Peyer's patch (tissue), 4 donors: ENCODE measurements at places on chromosomes 6 and 20. TPM values are rescaled to one million over a fixed set of nuclear protein-coding genes. Genes with fewer than 3 reads are reported as not detected.

DNA sequence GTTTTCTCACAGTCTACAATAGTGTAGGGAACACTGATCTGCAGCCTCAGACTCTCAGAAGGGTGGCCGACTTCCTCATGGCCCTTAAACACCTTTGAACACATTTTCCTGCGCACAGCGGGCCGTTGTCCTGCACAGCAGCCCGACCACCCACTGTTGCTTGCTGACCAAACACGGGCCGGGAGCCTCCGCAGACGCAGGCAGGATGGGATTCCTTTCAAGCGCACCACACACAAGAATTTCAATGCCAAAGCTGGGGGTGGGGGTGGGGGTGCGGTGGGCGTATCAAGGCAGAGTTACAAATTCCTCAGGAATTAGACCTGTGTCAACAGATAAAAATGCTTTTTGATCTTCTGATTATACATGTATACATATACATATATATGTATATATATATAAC is 74.5 kb downstream of the HUS1B start:
- DNase-seq, result no peak
- no peak overlapping the region for H3K4me3 ChIP-seq
- no peaks in the 10 kb centered on the region for H3K27me3 ChIP-seq
- no peaks in the 10 kb centered on the region for H3K4me1 ChIP-seq

GRCh38 chr20:1328680-1329330 is at the start of gene SDCBP2:
Gene SDCBP2 (minus strand): TSS chr20:1329139. CDS start chr20:1320416, 8,723 bp downstream.
- H3K4me1 ChIP-seq, result peaks cover 5% of the 10 kb centered on the region
- no peaks in the 10 kb centered on the region for H3K36me3 ChIP-seq
- peak; percentile 13 for DNase-seq
- peak within 1 kb of the TSS; percentile 75 for H3K4me3 ChIP-seq
- no peaks in the 10 kb centered on the region for H3K27me3 ChIP-seq

Gene BPIFB2
- not detected for total RNA-seq

GRCh38 chr20:4916971-4917881 is 84.1 kb downstream of the SLC23A2 start:
- no peak overlapping the region for H3K4me3 ChIP-seq
- H3K27me3 ChIP-seq, result no peaks in the 10 kb centered on the region
- no peak overlapping the region for H3K27ac ChIP-seq
- DNase-seq, result no peak

Gene FOXO3
- total RNA-seq, result 61.1 TPM

GRCh38 chr6:75893058-75893775 is 144.2 kb downstream of the MYO6 start:
- no peak for DNase-seq
- H3K27ac ChIP-seq, result no peak overlapping the region
- no peak overlapping the region for H3K4me3 ChIP-seq
- H3K4me1 ChIP-seq, result no peaks in the 10 kb centered on the region

DNA sequence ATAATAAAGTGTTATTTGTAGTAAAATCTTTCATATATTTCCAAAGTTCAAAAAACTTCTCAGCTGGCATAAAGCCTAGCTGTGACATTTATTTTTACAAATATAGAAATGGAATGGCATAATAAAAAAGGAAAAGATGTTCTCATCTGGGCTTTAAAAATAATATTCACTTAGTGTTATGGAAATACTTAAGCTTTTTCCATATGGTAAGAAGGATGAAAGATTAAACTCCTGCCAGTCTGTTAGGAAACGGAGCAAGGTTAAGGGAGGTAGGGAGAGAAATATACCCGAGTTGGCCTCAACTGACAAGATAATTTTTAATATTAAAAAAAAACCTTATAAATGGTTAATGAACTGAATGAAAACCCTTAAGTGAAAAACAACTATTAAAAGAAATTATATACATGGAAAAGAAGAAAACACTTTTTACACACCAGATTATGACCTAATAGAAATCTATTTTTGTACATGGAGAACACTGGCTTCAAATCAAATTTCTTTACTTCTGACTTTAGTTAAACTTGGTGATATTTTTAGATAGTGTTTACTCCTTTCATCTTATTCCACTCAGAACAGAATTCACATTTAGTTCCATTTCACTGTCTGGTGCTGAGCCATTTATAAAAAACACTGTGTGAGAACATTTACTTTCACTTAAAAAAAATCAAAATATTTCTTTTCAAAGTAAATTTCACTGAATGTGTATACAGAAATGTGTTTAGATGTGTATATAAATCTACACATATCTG is 137.0 kb downstream of the DST start:
- no peak overlapping the region for H3K27ac ChIP-seq
- no peaks in the 10 kb centered on the region for H3K4me1 ChIP-seq
- no peak for DNase-seq
- no peak overlapping the region for H3K4me3 ChIP-seq
- peaks cover 67% of the 10 kb centered on the region for H3K36me3 ChIP-seq

DNA sequence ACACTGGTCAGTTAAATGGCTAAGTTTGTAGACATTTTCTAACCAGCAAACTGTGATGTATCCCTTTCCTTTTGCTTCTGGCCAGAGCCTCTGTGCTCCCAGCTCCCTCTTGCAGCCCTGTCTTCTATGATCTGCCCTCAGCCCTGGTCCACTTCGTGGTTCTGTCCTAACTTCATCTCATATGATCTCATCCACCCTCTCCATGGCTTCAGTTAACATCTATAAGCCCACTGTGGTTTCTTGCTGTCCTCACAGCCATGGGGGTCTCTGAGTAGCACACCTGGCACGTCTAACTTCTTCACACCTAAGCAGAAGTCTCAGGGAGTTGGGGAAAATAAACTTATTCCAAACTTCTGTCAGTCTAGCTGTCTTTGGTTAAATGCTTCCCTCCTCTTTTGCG is 81.8 kb downstream of the IRF4 start:
- H3K4me3 ChIP-seq, result no peak overlapping the region
- H3K36me3 ChIP-seq, result no peaks in the 10 kb centered on the region

GRCh38 chr6:107697682-107698081 is 126.4 kb downstream of the SCML4 start:
- no peaks in the 10 kb centered on the region for H3K27me3 ChIP-seq
- H3K36me3 ChIP-seq, result no peaks in the 10 kb centered on the region
- DNase-seq, result no peak
- H3K4me1 ChIP-seq, result no peaks in the 10 kb centered on the region
- no peak overlapping the region for H3K27ac ChIP-seq

Gene GRM1
- not detected for total RNA-seq

DNA sequence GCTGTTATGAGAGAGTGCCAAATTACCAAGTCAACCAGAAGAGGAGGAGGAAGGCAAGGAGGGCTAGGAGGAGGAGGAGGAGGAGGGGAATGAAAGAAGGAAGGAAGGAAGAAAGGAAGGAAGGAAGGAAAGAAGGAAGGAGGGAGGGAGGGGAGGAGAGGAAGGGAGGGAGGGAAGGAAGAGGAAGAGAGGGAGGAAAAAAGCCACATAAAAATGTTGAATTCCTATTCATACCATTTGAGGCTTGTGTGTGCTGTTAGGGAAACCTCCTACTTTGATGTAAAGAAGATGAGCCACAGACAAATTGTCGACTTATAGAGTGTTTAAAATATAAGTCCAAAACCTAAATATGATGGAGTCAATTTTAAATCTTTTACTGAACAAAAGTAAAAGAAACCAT is 65.3 kb upstream of the MYLIP start:
- no peaks in the 10 kb centered on the region for H3K4me1 ChIP-seq
- DNase-seq, result no peak
- no peaks in the 10 kb centered on the region for H3K36me3 ChIP-seq
- H3K4me3 ChIP-seq, result no peak overlapping the region

Gene NR2E1
- total RNA-seq, result not detected

- DNase-seq, result no peak
- H3K4me3 ChIP-seq, result no peak overlapping the region
- no peaks in the 10 kb centered on the region for H3K27me3 ChIP-seq
- H3K36me3 ChIP-seq, result no peaks in the 10 kb centered on the region
These were observed 443.8 kb downstream of the BCKDHB start for GRCh38 chr6:80550281-80550680.

GRCh38 chr6:140437619-140438345 is 1063.3 kb upstream of the CITED2 start:
- no peak overlapping the region for H3K4me3 ChIP-seq
- H3K4me1 ChIP-seq, result no peaks in the 10 kb centered on the region
- no peaks in the 10 kb centered on the region for H3K27me3 ChIP-seq
- no peak for DNase-seq
- H3K27ac ChIP-seq, result no peak overlapping the region

DNA sequence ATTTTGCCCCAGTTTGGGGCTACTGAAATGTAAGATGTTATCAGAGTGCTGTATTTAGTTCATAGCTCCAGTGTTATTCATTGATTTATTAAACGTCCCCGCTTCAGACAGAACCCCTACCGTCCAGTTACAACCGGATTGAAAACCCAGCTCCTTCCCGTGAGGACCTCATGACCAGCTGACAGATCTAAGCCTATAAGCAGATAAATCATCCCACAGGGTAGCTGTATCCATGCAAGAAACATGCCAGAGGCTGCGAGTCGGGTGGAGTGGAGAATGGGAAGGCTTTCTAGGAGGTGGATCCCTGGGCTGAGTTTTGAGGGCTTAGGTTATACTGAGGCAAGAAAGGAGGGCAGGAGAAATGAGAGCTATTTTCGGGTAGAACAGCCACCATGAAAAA is 260.0 kb downstream of the ARID1B start:
- H3K36me3 ChIP-seq, result no peaks in the 10 kb centered on the region
- no peaks in the 10 kb centered on the region for H3K27me3 ChIP-seq
- H3K4me3 ChIP-seq, result no peak overlapping the region
- no peak overlapping the region for H3K27ac ChIP-seq
- peaks cover 3% of the 10 kb centered on the region for H3K4me1 ChIP-seq
- no peak for DNase-seq

GRCh38 chr20:16011056-16011455 is 562.2 kb downstream of the KIF16B start:
- H3K4me1 ChIP-seq, result no peaks in the 10 kb centered on the region
- H3K27me3 ChIP-seq, result no peaks in the 10 kb centered on the region
- H3K27ac ChIP-seq, result no peak overlapping the region
- H3K4me3 ChIP-seq, result no peak overlapping the region
- no peaks in the 10 kb centered on the region for H3K36me3 ChIP-seq

- no peak for DNase-seq
- H3K4me1 ChIP-seq, result no peaks in the 10 kb centered on the region
- H3K27me3 ChIP-seq, result no peaks in the 10 kb centered on the region
- H3K36me3 ChIP-seq, result no peaks in the 10 kb centered on the region
These were observed 644 bp downstream of the RBL1 start for GRCh38 chr20:37095108-37095598.

Gene RWDD1
- total RNA-seq, result 22.3 TPM

Gene ANGPT4
- not detected for total RNA-seq

Gene TULP4
- total RNA-seq, result 205 TPM

DNA sequence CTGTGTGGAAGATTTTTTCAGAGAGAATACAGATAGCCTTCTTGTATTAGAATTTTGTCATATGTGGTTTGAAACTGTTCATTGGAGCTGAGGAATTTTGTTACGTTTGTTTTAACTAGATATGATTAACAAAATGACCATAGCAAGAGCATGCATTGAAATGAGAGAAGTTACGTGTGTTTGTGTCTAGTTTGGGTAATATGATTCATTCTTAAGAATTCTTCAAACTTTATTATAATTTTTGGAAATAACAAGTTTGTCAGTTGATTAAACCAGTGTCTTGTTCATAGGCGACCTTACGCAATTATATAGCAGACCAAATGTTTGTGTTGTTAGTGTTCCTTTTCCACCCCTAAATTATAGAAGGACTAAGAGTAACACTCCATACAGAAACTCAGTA is 5.5 kb downstream of the GMNN start:
- H3K4me3 ChIP-seq, result no peak overlapping the region
- no peaks in the 10 kb centered on the region for H3K36me3 ChIP-seq
- H3K27ac ChIP-seq, result no peak overlapping the region
- DNase-seq, result no peak
- H3K4me1 ChIP-seq, result peaks cover 3% of the 10 kb centered on the region
- H3K27me3 ChIP-seq, result no peaks in the 10 kb centered on the region

Gene TRIM40
- total RNA-seq, result 12.7 TPM

- peaks cover 5% of the 10 kb centered on the region for H3K27me3 ChIP-seq
- peak overlapping the region; percentile 68 for H3K4me3 ChIP-seq
- no peaks in the 10 kb centered on the region for H3K4me1 ChIP-seq
- peak overlapping the region; percentile 81 for H3K27ac ChIP-seq
These were observed 4.2 kb downstream of the PRSS16 start for GRCh38 chr6:27251606-27252251.

DNA sequence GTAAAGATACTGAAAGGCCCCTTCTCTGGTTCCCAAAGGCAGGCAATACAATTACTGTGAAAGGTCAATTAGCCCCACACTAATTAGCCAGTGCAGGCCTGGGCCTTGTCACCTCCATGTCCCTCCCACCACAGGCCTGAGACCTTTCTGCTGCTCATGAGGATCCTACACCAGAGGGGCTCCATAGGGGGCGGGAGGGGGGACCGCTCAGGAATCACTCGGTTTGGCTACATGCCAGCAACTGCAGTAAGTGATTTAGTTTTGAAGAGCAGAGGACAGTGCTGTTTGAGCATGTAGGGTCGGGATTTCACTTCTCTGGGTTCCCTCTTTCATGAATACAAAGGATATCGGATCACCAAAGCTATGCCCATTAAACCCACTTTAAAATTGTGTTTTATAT is 455.6 kb downstream of the PRKN start:
- no peaks in the 10 kb centered on the region for H3K27me3 ChIP-seq
- H3K4me3 ChIP-seq, result no peak overlapping the region
- no peaks in the 10 kb centered on the region for H3K4me1 ChIP-seq
- no peak overlapping the region for H3K27ac ChIP-seq
- DNase-seq, result no peak

DNA sequence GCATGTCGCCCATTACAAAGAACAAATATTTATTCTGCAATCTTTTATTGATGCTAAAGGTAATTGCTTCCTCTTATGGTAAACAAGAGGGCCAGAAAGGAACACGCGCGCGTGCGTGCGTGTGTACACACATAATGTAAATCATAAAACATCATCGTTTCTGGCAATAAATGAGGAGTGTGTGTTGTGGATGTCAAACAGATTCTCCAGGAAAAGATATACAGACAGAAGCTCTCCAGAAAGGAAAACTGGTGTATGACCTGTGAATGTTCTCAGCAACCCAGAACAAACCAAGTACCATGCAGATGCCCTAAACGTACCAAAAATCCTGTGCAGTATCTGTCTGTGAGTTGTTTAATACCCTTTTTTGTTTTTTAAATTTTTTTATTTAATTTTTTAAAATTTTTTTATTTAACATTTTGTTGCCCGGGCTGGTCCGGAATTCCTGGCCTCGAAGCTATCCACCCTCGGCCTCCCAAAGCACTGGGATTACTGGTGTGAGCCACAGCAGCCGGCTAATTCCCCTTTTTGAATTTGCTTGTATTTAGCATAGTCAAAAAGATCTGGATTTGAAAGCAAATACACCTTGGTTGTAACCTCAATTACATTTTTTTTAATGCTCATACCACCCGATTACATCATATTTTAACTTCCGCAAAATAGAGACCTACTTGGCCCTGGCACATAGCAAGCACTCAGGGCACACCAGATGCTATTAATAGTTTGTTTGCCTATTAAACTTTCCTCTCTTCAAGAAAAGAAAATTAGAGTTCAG is 909 bp upstream of the NUDT3 start:
- H3K36me3 ChIP-seq, result no peaks in the 10 kb centered on the region
- H3K4me1 ChIP-seq, result peaks cover 18% of the 10 kb centered on the region

GRCh38 chr20:54144847-54145414 is 28.9 kb downstream of the CYP24A1 start:
- H3K27ac ChIP-seq, result no peak overlapping the region
- H3K27me3 ChIP-seq, result no peaks in the 10 kb centered on the region
- H3K4me3 ChIP-seq, result no peak overlapping the region
- no peaks in the 10 kb centered on the region for H3K36me3 ChIP-seq
- no peak for DNase-seq
- no peaks in the 10 kb centered on the region for H3K4me1 ChIP-seq

- no peak overlapping the region for H3K4me3 ChIP-seq
- no peaks in the 10 kb centered on the region for H3K27me3 ChIP-seq
These were observed 319.4 kb downstream of the BTBD9 start for GRCh38 chr6:38320358-38320757.
